NCI-H187 treated with DMSO at 0.1 percent for 48 hours (cell line): ENCODE measurements at places on chromosomes 3 and 15.

GRCh38 chr15:50800715-50801114 is 35.2 kb upstream of the SPPL2A start:
- no peak for DNase-seq

DNA sequence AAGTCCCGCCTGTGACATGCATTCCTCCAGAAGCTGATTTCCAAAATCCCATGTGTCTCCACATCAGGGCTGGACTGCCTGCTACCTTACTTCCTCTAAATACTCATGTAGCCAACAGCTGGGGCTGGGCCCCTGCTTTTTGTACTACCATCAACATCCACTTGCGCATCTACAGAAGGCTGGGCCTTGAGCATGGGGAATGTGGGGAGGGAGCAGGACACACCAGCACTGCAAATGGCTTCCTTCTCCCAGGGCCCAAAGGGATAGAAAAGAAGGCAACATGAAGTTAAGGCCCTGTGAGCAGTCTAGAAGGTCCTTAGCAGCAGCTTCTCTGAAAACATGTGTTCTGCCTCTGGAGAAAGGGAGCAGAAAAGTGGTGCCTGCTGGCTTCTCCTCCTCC is 27.2 kb downstream of the MKRN2 start:
- no peak for DNase-seq

- no peak for DNase-seq
Observed at GRCh38 chr3:139509631-139510030, 29.9 kb downstream of the RBP1 start.

- DNase-seq: no peak
Observed at GRCh38 chr15:62497356-62497755, 332.3 kb upstream of the C2CD4B start.

DNA sequence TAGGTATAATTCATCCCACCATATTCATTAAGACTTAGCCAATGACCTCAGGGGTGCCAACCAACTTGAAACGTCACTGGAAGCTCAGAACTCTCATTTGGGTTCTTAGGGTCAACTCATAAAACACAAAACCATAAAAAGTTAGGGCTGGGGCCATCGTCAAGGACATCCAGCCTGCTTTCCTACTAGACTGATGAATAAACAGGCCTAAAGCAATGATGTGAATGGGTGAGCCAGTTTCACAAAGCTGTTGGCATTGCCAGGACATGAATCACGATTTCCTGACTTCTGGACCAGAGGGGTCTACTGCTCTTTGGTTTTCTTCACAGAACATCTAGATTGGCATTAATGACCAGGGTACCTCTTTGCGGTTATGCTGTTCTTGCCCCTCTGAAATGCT is 64.7 kb downstream of the EOMES start:
- DNase-seq: no peak

- no peak for DNase-seq
Observed at GRCh38 chr3:106305127-106305526, 436.3 kb upstream of the CBLB start.

GRCh38 chr15:95946241-95946640 is 384.3 kb upstream of the NR2F2 start:
- DNase-seq: no peak

- no peak for DNase-seq
Observed at GRCh38 chr3:17213102-17213501, 328.3 kb downstream of the PLCL2 start.

DNA sequence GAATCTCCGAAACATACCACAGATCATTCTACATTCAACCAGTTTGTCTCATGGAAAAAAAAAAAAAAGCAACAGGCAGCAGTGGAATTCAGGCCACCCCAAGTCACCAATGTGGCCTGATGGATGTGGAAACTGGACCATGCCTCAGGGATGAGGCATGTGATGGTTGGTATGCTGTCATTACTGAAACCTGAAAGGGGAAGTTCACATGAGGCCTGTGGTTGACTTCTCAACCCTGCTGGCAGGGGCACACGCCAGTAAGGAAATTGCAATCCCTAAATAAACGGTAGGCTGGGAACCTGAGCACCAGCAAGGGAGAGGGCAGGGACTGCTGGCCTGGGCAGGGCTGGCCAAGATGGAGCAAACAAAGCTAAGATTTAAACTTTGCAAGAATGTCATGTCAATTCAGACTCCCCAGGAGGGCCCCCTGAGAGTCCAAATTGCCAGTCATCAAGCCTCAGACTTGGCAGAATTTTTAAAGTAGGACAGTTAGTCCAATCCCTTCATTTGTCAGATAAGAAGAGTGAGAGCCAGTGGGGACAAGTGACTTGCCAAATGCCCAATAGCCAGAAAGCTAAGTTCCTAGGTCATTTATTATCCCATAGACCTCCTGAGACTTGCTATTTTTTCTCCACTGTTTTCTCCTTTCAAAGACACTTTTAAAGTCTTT is 310.4 kb downstream of the ERC2 start:
- no peak for DNase-seq

DNA sequence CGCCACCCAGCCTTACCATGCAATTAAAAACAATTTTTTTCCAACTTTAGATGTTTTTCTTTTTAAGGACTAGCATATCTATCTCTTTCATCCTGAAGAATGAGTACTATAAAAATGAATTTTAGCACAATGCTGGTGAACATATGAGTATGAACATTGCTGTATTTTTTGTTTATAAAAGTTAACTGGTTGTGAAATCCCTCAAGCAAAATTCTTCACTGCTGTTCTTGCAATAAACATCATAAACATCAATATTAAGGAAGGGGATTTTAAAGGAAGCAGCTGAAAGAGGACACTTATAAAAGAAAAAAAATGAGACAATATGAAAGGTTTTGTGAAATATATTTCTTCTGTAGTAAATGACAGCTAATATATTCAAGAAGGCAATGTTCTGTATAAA is 3.0 kb downstream of the PLSCR4 start:
- DNase-seq: no peak

- DNase-seq: no peak
Observed at GRCh38 chr3:42704136-42704841, 1.7 kb upstream of the HHATL start.

GRCh38 chr3:98846101-98846500 is 55.4 kb downstream of the DCBLD2 start:
- DNase-seq: no peak

DNA sequence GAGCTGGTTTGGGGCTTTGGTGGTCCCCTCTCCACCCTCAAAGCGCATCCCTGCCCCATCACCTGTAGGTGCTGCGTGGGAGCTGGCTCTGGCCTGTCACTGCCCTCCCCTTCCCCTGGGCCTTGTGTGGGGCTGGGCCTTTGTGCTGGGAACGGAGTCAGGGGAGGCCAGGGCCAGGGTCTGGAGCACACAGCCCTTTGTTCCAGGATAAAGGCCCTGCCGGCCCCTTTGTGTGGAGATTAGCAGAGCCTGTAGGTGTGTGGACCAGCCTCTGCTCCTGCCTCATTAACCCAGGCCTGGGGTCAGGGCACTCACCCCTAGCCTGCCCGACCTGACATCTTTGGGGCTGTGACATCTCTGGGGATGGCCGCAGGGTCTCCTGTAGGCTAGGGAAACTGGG is 8.9 kb downstream of the EPHB3 start:
- no peak for DNase-seq

DNA sequence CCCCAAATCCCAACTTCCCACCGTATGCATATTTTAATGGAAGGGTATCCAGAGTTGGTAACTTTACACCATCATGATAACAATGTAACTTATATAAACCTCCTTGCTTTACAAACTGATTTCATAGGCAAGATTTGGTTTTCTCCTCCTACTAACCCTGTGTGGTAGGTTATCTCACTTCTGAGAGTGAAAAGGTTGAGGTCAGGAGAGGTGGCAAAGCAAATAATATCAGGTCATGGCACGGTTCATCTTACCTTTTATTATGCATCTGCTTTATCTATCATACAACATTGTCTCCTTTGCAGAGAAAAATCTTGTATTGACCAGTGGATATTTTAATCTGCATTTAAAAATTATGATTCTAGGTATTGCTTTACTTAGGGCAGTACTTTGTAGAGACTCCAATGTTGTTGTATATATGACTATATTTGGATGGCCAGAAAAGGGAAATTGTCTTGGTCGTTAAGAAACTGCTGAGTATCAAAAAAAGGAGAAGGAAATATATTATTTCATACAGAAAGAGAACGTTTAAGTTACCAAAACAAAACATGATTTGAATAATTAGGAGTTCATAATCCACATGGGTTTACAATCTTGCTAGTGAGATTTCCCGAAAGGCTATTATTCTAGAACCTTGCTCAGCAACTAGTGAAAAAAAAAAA is 30.4 kb downstream of the NFKBIZ start:
- DNase-seq: no peak

GRCh38 chr3:70990185-70990584 is 593.3 kb downstream of the FOXP1 start:
- no peak for DNase-seq

GRCh38 chr15:32991619-32992111 is 202.8 kb downstream of the FMN1 start:
- no peak for DNase-seq

DNA sequence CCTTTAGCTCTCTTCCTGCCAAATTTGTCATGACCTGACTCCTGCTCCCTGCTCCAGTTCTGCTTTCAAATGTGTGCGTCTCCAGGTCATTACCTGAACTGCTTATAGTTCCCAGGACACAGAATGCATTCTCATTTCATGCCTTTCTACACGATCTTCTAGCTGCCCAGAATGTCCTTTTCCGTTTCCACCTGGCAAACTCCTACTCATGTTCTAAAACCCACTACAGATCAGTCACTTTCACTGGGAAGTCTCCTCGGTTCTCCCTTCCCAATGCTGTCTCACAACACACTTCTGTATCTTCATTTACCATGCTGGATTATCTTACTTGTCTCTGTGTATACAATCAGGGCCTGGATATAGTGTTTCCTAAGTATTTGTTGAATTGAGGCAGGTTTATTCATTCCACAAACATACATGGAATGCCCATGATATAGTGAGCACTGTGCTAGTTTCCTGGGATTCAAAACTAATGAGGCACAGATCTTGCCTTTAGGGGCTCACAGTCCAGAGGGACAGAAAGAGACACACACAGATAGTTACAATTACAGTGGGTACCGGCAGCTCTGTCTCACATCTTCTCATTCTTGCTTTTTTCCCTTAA is 1.6 kb upstream of the NOX5 start:
- no peak for DNase-seq

- DNase-seq: peak; percentile 22
Observed at GRCh38 chr3:165503825-165504224, 307.6 kb upstream of the SLITRK3 start.

DNA sequence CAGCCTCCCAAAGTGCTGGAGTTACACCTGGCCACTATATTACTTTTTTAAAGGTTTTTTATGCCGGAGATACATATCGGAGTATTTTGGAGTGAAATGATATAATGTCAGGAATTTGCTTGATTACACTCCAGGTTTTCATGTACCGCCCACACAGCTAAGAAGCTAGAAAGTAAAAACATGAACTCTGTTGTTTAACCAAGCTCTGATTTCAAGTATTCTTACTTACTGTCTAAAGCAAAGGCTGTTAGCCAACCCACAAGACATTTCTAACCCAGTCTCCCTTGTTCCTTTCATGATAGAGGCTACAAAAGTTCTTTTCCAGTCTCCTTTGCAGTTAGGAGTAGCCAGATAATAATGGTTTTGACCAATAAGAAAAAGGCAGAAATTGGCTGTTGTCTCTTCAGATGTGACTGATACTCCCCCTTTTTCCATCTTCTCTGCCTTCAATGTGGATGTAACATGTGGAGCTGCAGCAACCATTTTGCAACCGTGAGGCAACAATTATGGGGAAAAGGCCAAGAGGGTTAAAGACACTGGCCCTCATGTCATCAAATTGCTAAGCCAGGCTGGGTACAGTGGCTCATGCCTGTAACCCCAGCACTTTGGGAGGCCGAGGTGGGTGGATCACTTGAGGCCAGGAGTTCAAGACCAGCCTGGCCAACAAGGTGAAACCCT is 6.1 kb upstream of the CP start:
- DNase-seq: no peak

DNA sequence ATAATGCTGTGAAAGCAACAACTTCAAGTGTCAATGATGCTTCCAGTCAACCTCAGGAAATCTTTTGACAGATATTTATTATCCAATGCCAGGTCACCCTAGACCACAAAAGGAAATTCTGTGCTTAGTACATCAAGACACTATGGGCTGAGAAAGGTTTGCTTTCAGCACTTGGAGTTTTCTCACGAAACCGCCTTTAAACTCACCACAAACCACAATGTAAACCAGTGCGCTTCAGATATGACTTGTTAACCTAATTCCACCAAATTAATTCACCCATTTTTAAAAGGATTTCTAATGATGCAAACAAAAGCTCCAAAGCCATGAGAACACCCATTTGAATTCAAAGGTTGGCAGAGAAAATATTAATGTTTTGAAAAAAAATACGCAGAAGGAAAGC is 292.9 kb upstream of the NR2F2 start:
- no peak for DNase-seq

- DNase-seq: no peak
Observed at GRCh38 chr3:42672515-42672914, 12.8 kb upstream of the KLHL40 start.

- no peak for DNase-seq
Observed at GRCh38 chr3:76646921-76647562, 392.9 kb upstream of the ROBO2 start.

DNA sequence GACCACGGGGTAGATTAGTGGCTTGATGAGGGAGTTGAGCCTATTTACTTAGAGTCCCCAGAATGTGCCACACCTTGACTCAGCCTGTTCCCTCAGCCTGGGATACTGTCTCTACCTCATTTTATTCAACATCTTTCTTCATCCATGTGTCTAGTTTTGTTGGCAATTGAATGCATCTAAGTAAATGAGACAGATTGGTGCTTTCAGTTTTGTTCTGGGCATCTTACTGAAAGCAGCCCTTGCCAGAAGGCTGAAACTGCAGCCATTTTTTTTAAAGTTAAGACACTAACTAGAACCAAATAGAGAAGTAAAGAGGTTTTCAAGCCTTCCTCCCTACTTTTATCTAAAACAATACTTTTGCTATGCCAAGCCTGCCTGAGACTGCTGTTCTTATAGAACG is 246.8 kb downstream of the SLCO3A1 start:
- no peak for DNase-seq

DNA sequence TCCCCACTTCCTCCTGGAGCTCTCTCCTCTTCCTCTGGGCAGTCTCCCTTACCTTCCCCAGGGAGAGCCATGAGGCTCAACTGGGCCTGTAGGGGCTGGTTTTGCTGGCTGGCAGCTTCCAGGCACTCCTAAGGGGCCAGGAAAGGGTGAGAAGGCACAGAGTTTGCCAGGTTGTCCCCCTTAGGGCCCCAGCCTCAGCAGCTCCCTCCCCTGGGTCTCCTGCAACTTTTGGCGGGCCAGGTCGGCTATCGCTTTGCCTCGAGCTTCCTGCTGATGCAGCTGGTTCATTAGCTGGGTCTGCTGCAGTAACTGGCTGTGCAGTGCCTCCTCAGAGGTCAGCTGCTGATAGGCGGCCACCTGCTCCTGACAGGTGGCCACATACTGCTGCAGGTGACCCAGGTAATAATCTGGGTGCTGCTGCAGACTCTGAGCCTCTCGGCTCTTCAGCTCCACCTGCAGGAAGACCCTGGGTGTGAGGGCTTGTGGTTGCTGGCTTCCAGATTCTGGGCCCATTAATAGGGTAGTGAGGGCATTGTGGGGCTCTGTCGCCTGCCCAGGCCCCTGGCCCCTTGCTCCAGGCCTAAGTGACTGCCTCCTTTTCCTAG is 29.7 kb upstream of the OR4F6 start:
- no peak for DNase-seq

GRCh38 chr3:76349715-76350480 is 564.5 kb upstream of the ZNF717 start:
- no peak for DNase-seq

- peak; percentile 52 for DNase-seq
Observed at GRCh38 chr3:189712906-189713483, 81.8 kb downstream of the TP63 start.
